ENCODE measurements at places on chromosomes 7 and 10.

GRCh38 chr7:142806022-142806356 lies 35.2 kb downstream of the PRSS2 start:
- DNase-seq: no peak

GRCh38 chr10:118495499-118495898 lies 99.9 kb downstream of the PRLHR start:
- DNase-seq: no peak

- DNase-seq: no peak
These were observed 87.8 kb downstream of the TBXAS1 start for GRCh38 chr7:139916717-139917395.

GRCh38 chr10:43931308-43931930 lies 282.7 kb upstream of the ZNF32 start:
- DNase-seq: no peak

DNA sequence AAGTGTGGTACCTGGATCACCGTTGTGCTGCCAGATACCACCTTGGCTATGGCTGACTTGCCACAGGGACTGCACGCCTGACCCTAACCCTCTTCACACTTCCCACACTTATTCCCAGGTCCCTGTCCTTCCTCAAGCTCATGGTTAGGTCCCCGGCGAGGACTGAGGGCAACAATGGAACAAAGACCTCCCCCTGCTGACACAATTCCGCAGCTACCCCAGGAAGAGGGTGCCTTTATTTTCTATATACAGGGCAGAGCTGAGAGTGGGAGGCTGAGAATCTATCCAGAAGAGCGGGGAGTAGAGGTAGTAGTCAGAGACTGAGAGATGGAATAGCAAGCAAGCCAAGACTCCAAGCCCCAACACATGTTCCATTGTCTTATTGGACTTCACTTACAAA lies 118.1 kb upstream of the SEM1 start:
- DNase-seq: no peak

DNA sequence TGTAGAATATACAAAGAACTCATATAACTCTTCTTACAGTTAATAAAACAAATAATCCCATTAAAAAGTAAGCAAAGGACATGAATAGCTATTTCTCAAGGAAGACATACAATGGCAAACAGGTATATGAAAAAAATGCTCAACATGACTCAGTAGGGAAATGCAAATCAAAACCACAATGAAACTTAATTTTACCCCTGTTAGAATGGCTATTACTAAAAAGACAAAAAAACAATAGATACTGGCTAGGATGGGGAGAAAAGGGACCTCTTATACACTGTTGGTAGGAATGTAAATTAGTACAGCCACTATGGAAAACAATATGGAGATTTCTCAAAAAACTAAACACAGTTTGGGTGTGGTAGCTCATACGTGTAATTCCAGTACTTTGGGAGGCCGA lies 37.8 kb downstream of the HERPUD2 start:
- no peak for DNase-seq

DNA sequence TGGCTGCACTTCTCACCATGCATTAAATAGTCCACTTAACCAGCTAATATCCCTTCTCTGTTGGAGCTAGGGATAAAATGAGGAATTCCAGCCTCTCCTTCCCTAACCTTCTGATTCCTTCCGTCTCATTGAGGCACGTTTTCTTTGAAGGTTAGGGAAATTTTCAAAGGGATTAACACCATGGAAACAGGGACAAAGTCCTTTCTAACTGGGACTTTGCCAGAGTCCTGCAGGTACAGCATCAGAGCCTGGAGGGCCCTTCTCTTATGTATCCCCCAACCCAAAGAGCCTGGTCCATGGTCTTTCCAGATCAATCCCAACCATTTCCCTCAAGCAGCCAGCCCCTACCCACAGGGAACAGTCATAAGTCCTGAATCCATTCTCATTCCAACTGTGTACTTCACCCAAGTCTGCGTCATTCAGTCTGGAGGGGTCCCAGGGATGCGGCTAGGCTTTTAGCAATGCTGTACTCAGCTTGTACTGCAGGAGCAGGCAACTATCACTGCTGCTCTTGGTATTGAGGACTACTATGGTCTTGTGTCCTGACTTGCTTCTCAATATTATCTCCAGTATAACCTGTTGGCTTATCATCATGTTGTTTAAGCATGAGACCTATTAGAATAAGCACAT lies 34.6 kb upstream of the CROT start:
- no peak for DNase-seq

GRCh38 chr7:134458341-134458805 lies 527 bp downstream of the AKR1B1 start:
- peak; percentile 5 for DNase-seq

GRCh38 chr7:99079104-99079503 lies 64.8 kb downstream of the SMURF1 start:
- DNase-seq: no peak

GRCh38 chr7:25851332-25852210 lies 300.4 kb upstream of the NFE2L3 start:
- peak; percentile 30 for DNase-seq

DNA sequence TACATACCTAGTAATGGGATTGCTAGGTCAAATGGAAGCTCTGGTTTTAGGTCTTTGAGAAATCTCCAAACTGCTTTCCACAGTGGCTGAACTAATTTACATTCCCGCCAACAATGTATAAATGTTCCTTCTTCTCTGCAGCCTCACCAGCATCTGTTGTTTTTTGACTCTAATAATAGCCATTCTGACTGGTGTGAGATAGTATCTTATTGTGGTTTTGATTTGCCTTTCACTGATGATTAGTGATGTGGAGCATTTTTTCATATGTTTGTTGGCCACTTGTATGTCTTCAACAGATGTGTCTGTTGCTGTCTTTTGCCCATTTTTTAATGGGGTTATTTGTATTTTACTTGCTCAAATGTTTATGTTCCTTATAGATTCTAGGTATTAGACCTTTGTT lies 675.5 kb downstream of the SUGCT start:
- no peak for DNase-seq

GRCh38 chr10:124754227-124754626 lies 10.0 kb upstream of the FAM53B start:
- DNase-seq: no peak

DNA sequence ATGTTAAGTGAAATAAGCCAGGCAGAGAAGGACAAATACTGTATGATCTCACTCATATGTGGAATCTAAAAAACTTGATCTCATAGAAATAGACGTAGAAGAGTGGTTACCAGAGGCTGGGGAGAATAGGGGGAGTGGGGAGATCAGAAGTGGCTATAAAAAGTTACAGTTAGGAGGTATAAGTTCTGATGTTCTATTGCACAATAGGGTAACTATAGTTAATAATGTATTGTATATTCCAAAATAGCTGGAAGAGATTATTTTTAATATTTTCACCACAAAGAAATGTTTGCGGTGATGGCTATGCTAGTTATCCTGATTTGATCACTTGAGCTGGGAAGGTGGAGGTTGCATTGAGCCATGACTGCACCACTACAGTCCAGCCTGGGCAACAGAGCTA lies 53.8 kb downstream of the SLC18A2 start:
- DNase-seq: no peak

- DNase-seq: no peak
These were observed 63.7 kb upstream of the ZPBP start for GRCh38 chr7:50156706-50157105.

DNA sequence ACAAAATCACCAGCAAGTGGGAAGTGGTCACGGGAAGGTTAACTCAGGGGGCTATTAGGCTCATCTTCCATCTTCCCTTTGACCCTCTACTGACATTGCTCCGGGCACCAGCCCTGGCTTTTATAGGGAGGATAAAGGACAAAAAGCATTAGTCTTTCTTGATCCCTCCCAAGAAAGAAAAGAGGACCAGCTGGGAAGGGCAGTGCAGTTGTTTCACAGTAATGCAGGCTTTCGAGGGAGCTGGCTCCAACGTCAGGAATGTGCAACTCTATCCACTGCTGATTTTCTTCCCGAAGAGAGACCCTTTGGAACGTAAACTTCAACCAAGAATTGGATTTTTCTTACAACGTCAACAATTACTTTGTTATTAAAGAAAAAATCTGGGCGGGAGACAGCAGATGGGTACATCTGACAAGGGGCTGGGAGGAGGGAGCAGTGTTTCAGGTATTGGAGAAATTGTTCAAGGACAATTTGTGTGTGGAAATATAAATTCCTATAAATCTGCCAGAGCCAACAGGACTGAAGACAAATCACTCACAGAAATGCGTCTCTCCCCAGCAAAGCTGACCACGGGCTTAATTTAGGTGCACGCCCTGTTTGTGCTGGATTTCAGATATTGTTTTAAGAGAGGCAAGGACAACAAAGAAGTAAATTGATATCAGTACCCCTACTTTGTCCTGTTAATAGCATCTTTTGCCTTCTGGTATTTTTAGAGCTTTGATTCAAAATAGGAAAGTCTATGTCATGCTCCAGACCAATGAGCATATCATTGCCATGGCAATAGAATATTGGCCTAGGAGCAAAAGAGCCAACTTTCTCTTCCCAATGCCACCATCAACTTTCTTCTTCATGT lies 23.4 kb upstream of the ARID5B start:
- no peak for DNase-seq

GRCh38 chr7:123241809-123242208 lies 42.0 kb upstream of the SLC13A1 start:
- DNase-seq: no peak

DNA sequence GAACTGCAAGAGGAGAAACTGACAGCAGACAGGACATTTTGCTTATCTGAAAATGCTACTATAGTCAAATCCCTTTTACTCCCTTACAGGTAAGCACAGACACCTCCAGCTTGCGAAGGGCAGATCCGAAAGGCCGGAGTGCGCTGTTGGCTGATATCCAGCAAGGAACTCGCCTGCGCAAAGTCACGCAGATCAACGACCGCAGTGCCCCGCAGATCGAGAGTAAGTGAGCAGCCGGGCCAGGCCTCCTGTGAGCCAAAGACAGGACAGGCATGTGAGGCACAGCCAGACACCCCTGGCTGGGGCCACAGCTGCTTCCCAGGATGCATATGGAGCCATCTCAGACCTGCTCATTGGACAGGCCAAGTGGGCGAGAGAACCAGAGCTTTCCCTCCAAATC lies 69.4 kb downstream of the WIPF3 start:
- no peak for DNase-seq

GRCh38 chr10:75399461-75400162 lies 2.0 kb downstream of the ZNF503 start:
- DNase-seq: peak; percentile 39

DNA sequence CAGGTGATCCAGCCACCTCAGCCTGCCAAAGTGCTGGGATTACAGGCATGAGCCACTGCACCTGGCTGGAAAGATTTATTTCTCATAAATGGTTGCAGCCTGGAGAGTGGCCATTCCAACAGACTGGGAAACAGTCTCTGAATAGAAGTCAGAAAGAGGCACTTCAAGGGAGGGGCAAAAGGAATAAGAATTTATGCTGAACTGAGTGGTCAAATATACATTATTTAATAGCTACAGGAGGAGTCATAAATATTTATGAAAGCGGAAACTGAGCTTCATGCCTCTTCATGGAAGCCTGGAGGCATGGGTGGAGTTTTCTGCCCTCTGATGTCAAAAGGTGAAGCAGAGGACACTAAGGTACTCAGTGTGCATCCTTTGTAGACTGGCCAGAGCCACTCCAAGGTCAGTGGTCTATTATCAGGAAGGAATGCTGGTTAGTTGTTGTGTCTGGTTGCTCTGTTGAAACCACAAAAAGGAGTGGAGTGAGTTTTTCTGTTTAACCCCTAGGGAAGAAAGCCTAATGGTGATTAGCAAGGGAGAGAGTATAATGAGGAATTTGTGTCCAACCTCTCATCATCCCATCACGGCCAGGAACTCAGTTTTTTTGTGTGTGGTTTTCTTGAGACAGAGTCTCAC lies 9.3 kb upstream of the NRBF2 start:
- no peak for DNase-seq

Measured in stimulated activated CD4-positive, alpha-beta T cell treated with anti-CD3 and anti-CD28 coated beads, Interleukin-2, amount 100 ng/mL, for 4 hours (primary cell).